ENCODE measurements at places on chromosomes 13 and 19.

- no peak for DNase-seq
Measured at GRCh38 chr13:33318744-33319143, 33.2 kb upstream of the STARD13 start.

- DNase-seq: no peak
Measured at GRCh38 chr19:41206926-41207750, 11.9 kb upstream of the AXL start.

- no peak for DNase-seq
Measured at GRCh38 chr19:9132422-9132821, 5.7 kb upstream of the OR7G3 start.

DNA sequence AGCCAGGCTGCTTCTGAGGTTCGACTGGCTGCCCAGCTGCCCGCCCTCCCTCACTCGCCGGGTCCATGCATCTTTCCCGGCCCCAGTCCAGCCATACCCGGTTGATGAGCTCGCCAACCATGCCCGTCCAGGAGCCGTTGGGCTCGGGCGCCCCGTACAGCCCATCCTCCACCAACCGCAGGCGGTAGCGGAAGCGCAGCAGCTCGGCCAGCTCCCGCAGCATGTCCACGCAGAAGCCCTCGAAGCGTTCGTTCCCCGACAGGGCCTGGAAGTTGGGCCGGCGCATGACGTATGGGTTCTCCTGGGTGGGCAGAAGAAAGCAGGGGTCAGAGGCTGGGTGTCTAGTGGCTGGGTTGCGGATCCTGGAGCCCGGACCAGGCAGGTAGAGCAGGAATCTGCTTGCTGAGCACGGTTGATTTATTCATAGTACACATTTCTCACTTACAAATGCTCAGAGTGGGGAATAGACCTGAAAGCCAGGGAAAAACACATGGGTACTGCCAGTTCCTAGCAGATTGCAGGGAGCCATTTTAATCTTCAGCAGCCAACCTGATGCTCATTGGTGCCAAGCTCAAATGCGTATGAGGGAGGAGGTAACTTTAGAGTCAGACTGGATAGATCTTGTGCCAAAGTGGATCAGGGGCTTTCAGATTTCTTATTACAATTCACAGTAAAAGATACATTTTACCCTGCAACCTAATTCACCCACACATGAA, 27.4 kb downstream of the GRIK5 start:
- no peak for DNase-seq

- DNase-seq: no peak
Measured at GRCh38 chr13:108947551-108948030, 318.2 kb downstream of the MYO16 start.

GRCh38 chr19:40609561-40610395, 8.6 kb downstream of the LTBP4 start:
- peak; percentile 96 for DNase-seq

DNA sequence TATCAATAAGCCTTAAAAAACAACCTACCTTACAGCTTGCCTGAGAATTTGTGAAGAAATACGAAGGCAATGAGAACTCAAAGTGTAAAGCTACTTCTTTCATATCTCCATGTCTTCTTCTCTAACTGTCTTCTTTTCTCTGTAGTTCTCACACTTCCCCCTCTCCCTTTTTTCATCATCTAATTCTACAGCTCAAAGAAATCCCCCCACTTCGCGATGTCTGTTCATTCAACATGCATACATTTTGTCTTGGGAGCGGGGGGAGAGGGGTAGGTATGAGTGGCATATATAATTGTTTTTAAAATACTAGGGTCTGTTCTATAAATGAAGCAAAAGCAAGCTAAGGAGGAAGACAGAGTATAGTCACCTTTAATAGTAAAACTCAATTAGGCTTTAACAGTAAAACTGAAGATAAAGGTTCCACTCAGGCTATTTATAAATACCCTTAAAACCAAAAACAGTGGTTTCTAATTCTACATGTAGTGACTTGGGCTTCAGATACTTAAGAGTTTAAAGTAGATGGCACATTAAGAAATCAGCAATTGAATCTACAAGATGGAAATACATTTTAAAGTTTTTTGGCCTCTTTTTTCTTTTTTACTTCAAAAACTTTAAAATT, 106.9 kb downstream of the KLF12 start:
- DNase-seq: no peak

DNA sequence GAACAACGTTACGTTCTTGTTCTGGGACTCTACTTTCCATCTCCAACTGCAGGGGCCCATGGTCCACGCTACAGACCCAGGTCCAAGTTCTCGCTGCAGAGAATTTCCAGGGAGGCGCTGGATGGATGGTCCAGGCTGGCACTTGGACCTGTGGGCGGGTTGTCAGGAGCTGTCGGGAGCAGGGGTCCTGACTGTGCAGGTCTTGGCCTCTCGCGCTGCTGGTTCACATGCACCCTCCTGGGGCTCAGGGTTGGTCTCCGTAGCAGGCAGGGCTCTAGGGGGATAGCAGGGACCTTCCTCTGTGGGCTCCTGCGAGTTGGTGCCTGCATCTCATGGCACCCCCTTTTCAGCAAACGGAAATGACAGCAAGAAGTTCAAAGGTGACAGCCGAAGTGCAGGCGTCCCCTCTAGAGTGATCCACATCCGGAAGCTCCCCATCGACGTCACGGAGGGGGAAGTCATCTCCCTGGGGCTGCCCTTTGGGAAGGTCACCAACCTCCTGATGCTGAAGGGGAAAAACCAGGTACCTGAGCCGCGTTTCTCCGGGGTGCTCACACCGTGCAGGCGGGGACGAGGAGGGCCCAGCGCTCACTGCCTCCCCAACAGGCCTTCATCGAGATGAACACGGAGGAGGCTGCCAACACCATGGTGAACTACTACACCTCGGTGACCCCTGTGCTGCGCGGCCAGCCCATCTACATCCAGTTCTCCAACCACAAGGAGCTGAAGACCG, 6.6 kb downstream of the PTBP1 start:
- no peak for DNase-seq

DNA sequence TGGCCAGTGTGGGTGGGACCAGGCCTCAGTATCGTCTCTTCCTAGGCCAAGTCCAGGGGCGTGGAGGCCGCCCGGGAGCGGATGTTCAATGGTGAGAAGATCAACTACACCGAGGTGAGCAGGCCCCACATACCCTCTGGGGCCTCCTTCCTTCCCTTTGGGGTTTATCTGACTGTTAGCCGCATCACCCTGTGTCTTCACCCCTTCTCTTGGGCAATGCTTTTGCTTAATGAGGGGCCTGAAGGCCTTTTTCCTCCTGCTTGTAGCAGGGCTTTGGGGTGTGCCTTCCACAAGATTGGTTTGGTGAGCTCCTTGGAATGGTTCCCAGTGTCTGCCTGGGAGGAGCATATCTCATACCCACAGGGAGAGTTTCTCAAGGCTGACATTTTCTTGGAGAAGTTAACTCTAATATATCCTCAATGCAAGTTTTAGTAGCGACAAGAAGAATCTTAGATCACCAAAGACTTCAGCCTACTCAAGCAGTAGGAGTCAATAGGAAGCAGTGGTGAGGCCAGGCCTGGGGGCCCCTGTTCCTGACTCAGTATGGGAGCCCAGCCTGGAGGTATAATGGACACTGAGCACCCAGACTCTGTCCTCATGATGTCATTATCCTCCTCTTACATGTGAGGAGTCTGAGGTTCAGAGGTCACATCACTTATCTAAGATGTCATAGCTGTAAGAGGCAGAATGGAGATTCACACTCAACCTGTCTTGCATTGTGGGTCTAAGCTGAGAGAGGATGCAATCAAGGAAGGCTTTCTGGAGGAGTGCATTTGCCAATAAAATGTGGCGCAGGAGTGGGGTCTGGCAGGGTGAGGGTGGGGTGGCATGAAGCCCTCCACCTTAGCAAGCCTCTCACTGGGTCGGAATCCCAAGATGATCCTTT, 2.0 kb downstream of the GPI start:
- DNase-seq: no peak

DNA sequence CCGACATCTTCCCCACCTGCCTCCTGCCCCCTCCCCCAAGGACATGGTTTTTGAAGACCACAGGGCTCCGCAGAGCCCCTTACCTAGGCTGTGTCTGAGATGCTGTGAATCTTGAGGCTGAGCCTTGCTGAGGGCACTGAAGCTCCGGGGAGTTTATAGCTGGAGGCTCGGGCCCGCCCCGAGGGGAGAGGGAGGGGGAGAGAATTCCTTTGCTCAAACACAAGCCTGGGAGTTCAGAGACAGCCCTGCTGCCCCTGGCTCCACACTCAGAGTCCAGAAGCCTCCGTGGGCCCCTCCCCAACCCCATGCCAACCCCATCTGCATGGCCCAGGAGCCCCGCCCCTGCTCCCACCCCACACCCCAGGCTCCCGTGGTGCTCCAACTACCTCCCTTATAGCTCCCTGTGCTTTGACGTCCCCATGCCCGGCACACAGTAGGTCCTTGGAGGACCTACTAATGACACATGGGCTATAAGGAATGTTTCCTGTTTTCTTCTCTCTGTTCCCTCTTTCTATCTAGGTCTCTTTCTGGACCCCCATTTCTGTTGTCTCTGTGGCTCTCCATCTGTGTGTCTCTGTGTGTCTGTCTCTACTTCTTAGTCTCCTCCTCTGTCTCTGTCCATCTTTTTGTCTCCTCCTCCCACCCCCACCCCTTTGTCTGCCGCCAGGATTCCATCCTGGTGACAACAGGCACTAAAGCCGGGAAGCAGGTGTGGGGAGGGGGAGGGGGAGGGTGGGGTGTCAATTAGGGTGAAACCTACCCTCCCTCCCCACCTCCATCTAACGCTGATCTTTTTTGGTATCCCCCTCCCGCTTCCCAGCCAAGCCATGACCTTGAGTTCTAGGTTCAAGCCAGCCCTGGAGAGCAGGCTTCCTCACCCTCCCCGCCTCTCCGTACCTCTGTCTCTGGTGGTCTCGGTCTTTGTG, at the start of gene TNNT1:
Gene TNNT1 (minus strand): TSS at position 129 of the 926 bp plus-strand sequence. CDS start 2,049 bp downstream, outside the sequence.
- no peak for DNase-seq

GRCh38 chr19:29724102-29724641, 9.1 kb upstream of the C19orf12 start:
- peak; percentile 67 for DNase-seq

- no peak for DNase-seq
Measured at GRCh38 chr19:27821418-27822018, 1391.4 kb downstream of the UQCRFS1 start.

DNA sequence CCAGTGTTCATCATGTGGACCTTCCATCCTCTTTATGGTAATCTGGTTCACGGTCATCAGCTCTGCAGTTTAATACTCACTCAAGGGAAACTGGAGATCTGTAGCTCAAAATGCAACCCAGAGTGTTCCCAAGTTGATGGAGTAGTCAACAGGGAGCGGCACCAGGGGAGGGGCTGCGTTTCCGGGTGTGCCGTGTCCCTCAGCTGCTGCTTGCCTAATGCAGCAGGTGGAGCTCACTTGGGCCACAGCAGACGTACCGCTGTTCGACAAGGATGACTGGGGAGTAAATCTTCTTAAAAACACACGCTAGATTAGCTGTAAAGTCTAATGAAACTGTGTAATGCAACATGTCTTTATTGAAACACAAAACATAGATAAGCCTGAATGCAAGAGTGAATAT, 81.1 kb downstream of the TNFSF13B start:
- DNase-seq: no peak

- DNase-seq: no peak
Measured at GRCh38 chr19:18863843-18864362, 32.1 kb downstream of the CERS1 start.

- no peak for DNase-seq
Measured at GRCh38 chr19:44789943-44790483, 12.3 kb downstream of the CBLC start.

DNA sequence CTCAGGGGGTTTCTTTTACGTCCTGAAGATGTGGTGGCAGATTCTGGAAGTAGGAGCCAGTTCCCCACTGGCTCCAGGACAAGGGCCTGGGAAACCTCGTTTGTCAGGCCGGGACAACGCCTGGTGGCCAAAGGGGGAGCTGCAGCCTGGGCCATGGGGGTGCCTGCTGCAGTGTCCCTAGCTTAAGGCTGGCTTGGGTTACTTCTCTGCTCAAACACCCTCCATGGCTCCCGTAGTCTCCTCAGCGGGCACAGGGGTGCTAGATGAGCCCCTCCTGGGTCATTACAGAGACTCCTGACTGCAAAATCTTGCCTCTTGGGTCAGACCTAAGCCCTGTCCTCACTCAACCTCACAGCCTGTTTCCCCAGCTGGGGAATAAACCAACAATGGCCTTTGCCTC, 14.7 kb downstream of the CILP2 start:
- DNase-seq: no peak

DNA sequence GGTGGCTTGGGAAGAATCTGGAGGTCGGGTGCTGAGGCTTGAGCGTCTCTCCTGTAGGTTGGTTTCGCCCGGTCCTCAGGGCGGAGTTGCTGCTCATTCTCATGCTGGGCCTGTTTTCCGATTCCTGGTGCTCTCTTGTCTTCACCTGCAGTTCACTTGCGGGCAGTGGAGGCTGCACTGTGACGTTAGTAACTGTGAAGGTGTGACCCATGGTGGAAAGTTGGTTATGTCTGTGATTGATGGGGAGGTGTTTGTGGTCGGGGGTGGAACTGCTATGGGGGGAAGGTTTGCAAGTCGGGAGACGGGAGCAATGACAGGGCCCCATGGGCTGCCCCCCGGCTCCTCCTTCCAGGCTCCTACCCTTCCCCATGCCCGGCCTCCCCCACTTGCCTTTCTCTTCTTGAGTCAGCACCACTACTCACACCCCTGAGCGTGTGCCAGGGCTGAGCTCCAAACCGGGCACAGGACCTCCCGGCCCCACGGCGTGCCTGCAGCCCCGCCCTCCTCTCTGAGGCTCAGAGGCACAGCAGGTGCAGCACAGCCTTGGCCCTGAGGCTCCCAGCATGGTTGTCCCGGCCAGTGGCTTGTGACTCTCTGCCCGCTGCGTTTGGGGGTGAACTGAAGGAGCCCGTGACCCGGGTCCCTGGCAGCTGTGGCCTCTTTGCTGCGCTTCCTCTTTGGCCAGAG, 79.1 kb downstream of the ATP11A start:
- DNase-seq: peak; percentile 46

DNA sequence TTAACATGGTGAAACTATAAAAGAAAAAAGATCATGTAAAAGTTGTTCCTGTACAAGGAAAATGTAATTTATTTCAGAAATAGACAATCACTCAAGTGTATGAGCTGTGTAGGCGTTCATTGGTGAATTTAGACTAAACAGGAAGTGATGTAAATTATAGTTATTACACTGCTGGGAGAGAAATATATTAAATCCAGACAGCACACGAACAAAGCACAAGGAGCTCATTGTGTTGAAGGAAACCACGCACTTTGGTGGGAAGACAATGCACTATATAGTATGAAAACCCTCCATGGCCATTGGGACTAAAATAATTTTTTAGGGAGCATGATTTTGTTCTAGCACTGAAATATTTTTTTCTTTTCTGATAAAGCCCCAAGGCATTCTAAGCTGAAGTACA, 450.5 kb downstream of the KLF12 start:
- no peak for DNase-seq

- no peak for DNase-seq
Measured at GRCh38 chr19:4361152-4362046, 18.0 kb downstream of the MPND start.

DNA sequence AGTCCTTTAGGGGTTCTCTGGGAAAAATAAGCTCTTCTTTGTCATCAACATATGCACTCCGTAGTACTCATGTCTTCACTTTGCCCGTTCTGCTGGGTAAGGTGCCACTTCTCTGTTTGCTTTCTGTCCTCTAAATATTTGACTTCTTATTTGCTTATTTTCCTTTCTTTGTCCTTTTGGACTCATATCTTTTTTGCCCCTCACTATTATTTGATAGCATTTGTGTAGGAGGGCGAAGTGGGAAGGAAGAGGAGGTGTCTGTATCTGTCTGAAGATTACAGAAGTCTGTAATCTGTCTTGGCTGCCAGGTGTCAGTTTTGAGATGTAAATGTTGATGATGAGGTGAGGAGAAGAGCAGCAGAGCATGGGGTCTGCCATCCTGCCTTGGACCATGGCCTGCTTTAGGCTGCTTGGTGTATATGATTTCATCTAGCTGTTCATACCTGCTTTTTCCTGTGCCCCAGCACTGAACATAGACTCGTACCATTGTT, 30.8 kb downstream of the USPL1 start:
- DNase-seq: no peak

GRCh38 chr19:2575734-2576481, 100.0 kb downstream of the GADD45B start:
- DNase-seq: no peak
